Left renal cortex interstitium (tissue), 4 donors: ENCODE measurements at places on chromosomes 1 and 21.

- no peak for DNase-seq
These were observed 209.0 kb upstream of the HOOK1 start for GRCh38 chr1:59605761-59606160.

GRCh38 chr1:64923294-64923718, 43.0 kb downstream of the JAK1 start:
- DNase-seq: no peak

DNA sequence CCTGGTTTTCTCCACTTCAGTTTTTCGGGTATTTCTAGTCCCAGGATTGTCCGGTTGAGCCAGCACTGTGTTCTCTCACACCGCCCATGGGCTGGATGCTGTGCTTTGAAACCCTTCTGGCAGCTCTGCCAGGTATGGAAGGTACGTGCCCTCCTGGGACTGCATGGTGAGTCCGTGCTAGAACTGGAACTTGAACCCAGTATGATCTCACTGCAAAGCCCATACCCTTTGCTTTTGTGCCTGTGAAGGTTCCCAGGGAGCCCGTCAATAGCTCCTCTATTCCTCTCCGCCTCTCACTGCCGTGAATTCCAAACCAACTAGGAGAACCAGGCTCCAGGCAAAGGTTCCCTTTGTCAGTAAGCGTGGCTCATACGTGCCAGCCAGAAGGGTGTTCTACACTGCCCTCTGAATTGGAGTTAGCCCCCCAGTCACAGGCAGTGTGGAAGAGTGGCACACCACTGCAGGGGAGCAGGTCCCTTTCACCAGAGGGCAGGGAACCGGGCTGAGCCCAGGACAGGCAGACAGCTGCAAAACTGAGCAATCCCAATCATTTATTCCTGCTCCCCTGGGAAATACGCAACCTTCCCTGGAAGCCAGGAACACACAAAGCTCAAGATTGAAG, 310.2 kb downstream of the CAMTA1 start:
- no peak for DNase-seq

DNA sequence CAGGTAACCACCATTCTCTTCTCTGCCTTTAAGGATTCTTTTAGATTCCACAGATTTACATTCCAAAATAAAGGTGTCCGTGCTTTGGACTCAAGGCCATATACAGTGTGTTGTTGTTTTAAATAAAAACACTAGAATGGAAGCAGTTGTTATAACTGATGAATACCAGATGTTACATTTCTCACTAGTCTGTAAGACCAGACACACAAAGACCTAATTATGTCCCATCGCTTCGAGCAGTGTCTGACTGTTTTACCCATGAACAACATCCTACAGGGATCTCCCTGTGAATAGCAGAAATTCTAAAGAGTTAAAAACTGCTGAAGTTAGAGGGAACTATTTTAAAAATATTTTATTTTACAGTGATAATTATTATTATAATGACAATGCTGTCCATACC, 574.7 kb upstream of the ZP4 start:
- DNase-seq: no peak

DNA sequence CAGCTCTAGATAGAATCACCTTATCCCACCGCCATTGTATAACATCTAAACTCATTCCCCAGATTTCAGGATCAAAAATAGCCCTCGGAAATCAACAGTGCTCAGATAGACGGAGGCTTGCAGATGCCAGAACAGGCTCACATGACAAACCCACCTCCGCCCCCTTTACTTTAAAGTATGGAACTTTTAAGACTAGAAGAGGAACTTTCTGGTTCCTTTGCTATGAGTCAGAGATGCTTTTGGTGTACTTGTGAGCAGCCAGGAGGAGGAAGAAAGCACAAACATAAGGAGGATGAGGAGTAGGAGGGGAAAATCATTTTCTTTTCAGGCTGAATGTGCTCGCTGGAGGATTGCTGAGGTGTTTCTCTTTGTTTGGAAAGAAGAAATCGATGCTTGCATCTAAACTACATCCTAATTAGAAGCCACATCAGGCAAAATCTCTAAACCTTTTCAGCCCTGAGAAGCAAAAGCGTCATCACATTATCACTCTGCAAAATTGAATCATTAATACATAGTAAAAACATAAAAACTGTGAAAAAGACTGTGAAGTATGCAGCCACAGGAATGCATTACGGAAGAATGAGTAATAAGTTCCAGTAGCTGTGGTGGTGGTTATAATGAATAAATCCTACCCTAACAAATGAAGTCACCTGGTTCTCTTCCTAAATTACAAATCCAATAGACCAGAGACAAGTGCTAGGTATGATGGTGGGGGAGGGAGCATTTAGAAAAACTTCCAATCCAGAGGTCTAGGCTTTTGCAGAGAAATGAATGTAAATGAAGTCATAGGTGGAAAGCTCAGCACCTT, 251.3 kb downstream of the KCNH1 start:
- no peak for DNase-seq

GRCh38 chr1:21573971-21574465, 64.8 kb downstream of the ALPL start:
- DNase-seq: no peak

GRCh38 chr1:40956407-40956806, 23.1 kb upstream of the CTPS1 start:
- DNase-seq: no peak

- DNase-seq: no peak
These were observed 55.1 kb upstream of the ADARB1 start for GRCh38 chr21:45019076-45019886.

GRCh38 chr1:45033356-45033755, 21.3 kb downstream of the UROD start:
- DNase-seq: no peak

DNA sequence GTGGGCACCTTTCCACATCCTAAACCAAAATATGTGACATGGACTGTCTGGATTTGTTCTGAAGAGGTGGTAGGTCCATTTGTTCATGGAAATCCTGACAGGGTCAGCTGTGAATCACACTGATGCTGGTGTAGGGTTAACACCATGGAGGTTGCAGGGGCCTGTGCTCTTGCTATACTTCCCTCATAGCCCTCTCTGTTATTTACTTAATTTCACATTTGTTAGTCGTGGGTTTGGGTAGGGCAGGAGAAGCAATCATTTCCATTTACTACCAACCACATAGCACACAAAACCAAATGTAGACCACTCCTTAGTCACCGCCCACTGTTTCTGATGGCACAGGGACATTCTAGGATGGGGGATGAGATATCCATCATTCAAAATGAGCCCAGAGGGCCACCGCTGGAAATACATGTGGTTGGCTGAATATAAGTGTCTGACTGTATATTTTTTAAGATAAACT, 61.8 kb upstream of the POU2F1 start:
- no peak for DNase-seq

GRCh38 chr1:219587401-219587800, 25.5 kb downstream of the ZC3H11B start:
- DNase-seq: no peak

- no peak for DNase-seq
These were observed 103.5 kb upstream of the ZBTB40 start for GRCh38 chr1:22347854-22348760.

GRCh38 chr1:112720800-112721199, 5.7 kb upstream of the PPM1J start:
- DNase-seq: no peak
